ENCODE measurements at places on chromosomes 1 and 21. TPM values are rescaled to one million over a fixed set of nuclear protein-coding genes. Genes with fewer than 3 reads are reported as not detected.

Gene NEGR1
- 21.4 TPM for total RNA-seq

Gene ACTA1
- not detected for total RNA-seq

Gene ITLN2
- total RNA-seq = 44.1 TPM

Gene AMY2A
- not detected for total RNA-seq

Gene WNT3A
- 10.1 TPM for total RNA-seq

Gene LRRC7
- not detected for total RNA-seq

GRCh38 chr1:24190983-24191461 lies 3.9 kb upstream of the IFNLR1 start:
- DNase-seq = no peak

DNA sequence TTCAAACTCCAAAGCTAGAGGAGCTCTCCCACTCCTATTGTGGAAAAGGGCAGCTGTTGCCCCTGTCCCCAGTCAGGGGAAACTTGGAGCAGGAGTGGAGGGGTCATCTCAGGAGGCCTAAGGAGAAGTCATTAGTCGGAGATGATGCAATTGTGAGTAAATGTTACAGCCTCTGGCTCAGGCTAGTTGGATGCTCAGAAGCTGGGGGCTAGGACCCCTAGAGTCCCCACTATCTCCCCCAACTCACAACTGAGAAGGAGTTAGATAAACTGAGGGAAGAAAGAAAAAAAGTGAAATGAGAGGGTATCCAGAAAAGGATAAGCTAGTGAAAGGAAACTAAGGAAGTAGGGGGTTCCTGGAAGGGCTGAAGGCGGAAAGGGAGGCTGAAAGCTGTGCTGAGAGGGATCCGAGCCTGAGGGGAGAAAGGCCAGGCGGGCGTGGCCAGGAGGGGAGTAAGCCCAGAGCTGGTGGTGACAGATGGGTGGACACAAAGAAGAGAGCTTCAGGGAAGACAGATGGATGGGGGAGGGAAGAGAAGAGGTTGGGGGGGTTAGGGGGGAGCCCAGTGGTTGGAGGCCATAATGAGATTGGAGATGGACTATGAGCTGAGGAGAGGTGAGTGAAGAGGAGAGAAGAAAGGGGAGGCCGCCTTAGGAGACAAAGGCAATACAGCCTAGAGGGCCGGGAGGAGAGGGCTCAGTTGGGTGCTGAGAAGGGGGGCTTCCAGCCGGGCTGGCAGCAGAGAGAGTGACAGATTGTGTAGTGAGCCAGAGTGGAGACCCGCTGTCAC lies 4.5 kb upstream of the NHLH1 start:
- DNase-seq = no peak

- DNase-seq = no peak
Measured at GRCh38 chr1:240086726-240087125, 5.0 kb upstream of the FMN2 start.

DNA sequence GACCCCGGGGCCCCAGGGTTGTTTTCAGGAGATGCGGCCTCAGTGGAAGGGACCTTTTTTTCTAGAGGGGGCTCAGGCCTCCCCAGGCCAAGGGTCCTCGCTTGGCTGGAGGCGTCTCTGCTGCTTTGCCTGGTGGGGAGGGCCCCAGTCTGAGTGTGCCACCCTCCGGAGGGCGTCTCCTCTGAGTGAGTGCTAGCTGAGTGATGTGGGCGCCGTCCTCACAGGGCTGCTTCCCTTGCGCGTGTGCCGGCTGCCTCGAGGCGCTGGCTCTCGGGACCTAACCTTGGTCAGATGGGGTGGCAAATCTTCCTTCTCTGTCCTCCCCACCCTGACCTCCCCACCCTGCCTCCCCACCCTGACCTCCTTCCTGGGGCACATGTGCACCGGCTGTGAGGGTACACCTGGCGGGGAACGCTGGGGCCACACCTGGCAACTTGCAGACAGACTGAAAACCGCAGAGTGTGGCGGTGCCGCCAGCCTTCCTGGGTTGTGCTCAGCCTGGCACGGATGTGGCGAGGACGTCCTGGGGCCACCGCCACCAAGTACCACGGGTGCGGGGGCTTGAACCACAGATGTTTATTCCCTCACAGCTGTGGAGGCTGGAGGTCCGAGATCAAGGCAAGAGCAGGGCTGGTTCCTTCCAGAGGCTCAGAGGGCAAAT lies 93.0 kb upstream of the TTC34 start:
- no peak for DNase-seq

DNA sequence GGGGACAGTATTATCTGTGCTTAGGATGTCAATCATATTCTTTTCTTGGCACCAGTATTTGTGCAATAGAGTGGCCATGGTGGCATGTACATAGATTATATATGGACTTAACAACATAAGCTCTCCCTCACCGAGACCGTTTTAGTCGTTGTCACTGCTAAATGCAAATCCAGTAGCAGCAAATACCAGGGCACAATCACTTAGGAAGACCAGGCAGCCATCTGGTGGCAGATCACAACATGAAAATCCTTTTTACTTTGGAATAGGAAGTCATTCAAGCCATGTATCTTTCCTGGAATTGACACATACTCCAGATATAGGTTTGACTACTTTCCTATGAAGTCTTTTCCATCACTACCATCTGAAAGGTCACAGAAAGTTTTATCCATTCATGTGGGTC lies 53.2 kb upstream of the C1orf87 start:
- no peak for DNase-seq

- DNase-seq = no peak
Measured at GRCh38 chr1:61081144-61081685, 1.1 kb upstream of the NFIA start.

GRCh38 chr1:31152181-31152795 lies 86.8 kb upstream of the PUM1 start:
- no peak for DNase-seq

GRCh38 chr1:13930151-13930550 lies 230.2 kb downstream of the PRDM2 start:
- DNase-seq = no peak

DNA sequence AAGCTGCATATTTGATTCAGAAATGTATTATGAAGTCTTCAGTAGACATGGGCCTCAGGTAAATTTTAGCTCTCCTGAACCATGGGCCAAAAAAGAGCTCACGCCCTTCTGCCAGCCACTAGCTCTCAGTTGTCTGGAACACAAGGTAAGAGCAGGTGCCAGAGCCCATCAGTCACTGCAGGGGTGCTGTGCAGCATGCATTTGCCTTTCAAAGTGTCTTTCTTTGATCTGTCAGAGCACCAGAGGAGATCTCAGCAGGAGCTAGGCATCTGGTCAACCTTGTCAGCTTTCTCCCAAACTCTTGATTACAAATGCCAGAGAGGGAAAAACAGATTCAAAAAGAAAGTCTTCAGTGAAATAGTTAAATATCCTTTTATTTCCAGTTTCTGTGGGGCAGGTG lies 332.3 kb downstream of the COL11A1 start:
- DNase-seq = no peak

- DNase-seq = no peak
Measured at GRCh38 chr1:93848350-93848883, 30.6 kb downstream of the DNTTIP2 start.

GRCh38 chr1:155226188-155226909 lies 17.9 kb downstream of the MTX1 start:
- DNase-seq = peak; percentile 88

- no peak for DNase-seq
Measured at GRCh38 chr1:232831895-232832294, 26.7 kb downstream of the MAP10 start.

DNA sequence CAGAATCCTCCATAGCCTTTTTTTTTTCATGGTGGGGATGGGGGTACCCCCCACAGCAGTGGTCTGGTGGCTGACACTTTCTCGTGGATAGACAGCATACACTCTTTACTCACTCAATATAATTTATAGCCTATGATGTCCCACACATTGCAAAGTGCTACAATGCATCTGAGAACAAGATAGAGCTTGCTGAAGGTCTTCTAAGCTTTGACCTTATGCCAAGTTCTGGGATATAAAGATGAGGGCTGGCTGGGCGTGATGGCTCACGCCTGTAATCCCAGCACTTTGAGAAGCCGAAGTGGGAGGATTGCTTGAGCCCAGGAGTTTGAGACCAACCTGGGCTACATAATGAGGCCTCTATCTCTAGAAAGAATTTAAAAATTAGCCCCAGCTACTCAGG lies 78.0 kb downstream of the MPZL1 start:
- DNase-seq = no peak

DNA sequence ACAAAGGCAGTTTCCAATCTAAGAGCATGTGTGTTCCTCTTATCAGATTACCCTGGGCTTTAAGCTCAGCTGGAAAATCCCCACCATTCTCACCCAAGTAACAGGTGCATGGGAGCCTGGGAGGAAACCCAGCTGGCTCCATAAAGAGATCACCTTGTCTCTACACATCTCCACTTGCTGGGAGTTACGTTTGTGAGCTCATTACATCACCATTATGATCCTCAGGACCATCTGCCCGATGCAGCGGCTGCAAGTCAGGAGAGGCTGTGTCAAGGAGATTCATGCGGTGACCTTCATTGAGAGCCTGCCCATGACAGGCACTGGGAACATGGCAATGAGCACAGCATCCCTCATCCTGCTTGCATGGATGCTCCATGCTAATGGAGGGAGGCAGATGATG lies 618.0 kb downstream of the NPHP4 start:
- no peak for DNase-seq

DNA sequence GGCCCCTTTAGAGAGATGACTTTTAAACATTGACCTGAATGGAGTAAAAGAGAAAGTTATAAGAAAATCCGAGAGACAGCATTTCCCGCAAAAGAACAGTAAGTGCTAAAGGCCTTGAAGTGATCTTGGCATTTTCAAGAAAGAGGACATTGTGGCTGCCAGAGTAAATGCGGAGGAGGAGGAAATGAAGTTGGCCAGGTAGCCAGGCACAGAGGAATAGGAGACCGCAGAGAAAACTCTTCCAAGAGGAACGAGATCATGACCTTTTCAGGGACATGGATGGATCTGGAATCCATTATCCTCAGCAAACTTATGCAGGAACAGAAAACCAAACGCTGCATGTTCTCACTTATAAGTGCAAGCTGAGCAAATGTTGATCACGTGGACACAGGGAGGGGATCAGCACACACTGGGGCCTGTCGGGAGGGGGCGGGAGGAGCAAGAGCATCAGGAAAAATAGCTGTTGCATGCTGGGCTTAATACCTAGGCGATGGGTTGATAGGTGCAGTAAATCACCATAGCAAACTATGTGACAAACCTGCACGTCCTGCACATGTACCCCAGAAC lies 49.7 kb downstream of the EEIG2 start:
- DNase-seq = no peak

- DNase-seq = no peak
Measured at GRCh38 chr21:40923407-40923806, 76.4 kb upstream of the DSCAM start.

DNA sequence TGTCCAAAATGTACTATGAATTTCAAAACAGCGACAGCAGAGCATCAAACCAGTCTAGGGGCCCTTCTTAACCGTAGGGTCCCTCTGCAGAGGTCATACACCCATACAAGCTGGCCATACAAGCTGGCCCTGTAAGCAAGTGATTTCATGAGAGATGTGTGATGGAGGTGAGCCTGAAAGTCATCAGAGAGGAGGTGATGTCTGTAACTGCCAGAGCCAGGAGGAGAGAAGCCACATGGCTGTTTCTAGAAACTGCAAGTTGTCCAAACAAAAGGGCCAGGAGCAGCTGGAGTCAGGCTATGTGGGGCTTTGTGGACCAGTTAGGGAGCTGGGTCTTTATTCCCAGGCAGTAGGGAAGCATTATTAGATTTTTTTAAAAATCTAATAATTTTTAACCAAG lies 14.8 kb upstream of the SERINC2 start:
- no peak for DNase-seq

DNA sequence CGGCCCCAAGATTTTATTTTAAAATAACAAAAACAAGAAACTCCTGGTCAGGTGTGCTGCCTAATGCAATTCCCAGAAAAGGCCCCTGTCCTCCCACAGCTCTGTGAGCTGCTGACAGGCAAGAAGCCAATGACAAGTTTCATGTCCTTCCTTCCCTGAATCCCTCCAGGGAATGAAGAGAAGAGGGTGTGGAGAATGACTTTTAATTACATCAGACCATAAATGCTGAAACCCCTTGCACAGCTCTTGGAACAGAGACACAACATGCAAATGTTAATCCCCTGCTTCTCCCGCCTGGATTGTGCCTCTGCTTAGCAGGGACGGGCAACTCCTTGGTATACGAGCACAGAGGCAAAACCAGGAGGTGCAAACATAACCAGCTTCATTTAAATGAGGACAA lies 228.1 kb upstream of the CAMK1G start:
- DNase-seq = no peak

GRCh38 chr1:36652011-36652410 lies 169.3 kb upstream of the CSF3R start:
- DNase-seq = no peak

DNA sequence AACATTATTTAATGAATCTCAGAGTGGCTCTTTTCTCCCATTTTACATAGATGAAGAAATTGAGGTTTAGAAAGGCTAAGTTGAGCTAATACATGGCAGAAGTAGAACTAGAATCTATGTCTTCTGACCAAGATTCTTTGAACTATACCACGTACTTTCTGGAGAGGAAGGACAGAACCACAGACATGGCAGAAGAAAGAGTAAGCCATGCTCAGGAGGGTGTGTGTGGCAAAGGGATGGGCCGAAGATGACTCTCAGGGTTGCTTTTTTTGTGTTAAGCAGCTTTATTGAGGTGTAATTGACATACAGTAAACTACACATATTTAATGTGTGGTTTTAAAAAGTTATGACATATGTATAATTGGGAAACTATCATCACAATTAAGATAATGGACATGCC lies 69.5 kb downstream of the PEX14 start:
- no peak for DNase-seq

GRCh38 chr1:23696335-23696989 lies 4.9 kb downstream of the RPL11 start:
- no peak for DNase-seq

- no peak for DNase-seq
Measured at GRCh38 chr21:35533893-35534292, 484.8 kb upstream of the RUNX1 start.

DNA sequence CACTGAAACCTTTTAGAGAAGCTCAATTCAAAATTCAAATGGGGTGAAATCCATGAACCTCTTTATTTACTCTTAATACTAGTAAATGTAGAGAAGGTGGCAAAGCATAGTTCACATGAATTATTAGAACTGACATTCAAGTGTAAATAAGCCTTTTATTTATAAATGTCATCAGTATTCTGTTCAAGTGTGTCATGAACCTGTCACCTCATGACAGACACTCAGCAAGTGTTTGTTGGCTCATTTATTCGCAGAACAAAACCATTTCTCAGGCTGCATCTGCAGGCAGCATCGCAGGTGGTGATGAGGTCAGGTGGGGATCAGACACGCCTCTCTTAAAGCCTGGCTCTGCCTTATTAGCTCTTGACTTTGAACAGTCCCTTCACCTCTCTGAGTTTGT lies 116.6 kb downstream of the SETD4 start:
- DNase-seq = no peak

- DNase-seq = no peak
Measured at GRCh38 chr1:195965036-195965435, 643.2 kb downstream of the KCNT2 start.

All from upper lobe of right lung (tissue), 1 donor.